ENCODE measurements at places on chromosomes 7 and 10.
A peak's percentile ranks its signal among the peaks of the same experiment; 100 is the strongest.

DNA sequence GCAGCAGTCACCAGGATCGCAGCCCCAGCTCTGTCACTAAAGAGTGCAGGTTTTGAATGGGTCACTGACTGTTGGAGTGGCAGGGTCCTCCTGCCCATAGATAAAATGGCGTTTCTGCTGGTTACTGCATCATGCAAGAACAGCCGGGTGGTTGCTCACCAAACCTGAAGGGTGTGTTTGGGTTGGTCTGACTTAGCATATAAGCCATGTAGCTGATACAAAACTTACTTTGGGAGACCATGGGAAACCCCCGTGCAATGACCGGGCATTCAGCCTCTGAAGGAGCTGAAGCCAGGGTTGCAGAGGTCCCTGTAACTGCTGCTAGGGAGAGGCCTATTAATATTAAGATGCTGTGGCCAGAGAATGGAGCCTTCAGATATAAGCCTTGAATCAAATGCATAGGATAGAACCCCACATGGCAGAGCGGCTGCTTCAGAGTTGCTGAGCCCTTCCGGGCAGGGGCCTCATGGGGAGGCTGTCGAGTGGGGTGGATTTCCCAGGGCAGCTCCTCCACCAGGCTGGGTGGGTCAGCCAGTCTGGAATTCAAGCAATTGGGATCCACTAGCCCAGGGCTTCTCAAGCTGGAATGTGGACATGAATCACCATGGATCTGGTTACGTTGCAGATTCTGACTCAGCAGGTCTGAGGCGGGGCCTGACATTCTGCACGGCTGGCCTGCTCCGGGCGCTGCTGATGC is 70.9 kb upstream of the CTBP2 start:
- no peak for DNase-seq

GRCh38 chr7:130226333-130226732 is 18.7 kb downstream of the SSMEM1 start:
- DNase-seq = no peak

DNA sequence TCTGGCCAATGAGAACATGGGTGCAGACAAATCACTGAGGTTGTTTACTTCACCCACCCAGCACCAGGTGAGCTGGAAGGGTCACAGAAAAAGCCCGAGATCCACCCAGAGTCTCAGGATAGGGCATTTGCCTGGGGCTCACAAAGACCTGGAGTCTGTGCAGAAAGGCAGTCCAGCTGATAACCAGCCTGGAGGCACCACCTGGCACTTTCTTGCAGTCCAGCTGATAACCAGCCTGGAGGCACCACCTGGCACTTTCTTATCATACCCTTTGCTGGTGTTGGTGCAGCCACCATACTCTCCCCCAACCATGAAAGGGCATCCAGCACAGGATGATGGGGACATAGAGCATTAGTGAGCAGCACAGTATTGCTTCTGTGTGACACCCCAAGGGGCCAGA is 104.1 kb downstream of the PPP1R3C start:
- DNase-seq = no peak

DNA sequence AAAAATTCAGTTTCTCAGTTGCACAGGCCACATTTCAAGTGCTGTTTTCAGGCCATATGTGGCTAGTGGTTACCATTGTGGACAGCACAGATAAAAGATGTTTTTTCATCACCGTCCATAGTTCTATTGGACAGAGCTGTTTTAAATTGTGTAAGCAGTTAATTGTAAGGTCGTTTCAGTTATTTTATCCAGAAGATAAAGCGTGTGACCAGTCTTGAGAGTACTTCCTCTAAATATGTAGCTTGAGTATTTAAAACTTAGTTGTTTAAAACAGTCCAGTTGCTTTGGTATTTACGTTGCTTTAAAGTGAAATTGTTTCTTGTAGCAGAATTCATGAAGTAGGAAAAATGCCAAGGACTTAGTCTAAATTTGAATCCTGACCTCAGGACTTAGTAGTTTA is 66.9 kb downstream of the ZNRF2 start:
- DNase-seq = no peak

- no peak for DNase-seq
Measured at GRCh38 chr10:125093199-125093973, 67.0 kb downstream of the CTBP2 start.

DNA sequence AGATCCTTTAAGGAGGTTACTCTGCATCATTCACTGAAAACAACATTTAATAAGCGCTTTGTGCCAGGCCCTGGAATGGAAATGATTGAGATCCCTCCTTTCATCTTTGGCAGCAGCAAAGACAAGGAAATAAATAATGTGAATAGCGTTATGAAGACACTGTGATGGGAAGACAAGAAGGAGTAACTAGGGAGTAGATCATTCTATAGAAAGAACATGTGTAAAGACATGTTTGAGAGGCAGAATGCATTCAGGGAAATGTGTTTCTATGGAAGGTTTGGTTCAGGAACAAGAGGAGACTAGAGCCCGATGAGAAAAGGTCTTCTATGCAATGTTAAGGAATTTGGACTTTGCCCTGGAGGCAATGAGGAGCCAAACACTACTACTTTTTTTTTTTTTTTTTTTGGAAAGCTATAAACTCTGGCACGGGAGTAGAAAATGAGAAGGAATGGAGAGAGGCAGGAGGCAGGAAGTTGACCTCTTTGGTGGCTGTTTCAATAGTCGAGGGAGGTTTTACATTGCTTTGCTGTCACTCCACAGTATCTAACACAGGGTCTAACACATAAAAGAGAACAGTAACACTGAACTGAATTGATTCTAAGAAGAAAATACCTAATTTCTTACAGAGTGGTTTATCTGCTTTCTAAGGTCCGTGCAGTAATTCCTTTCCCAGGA is 44.9 kb downstream of the SMURF1 start:
- no peak for DNase-seq

DNA sequence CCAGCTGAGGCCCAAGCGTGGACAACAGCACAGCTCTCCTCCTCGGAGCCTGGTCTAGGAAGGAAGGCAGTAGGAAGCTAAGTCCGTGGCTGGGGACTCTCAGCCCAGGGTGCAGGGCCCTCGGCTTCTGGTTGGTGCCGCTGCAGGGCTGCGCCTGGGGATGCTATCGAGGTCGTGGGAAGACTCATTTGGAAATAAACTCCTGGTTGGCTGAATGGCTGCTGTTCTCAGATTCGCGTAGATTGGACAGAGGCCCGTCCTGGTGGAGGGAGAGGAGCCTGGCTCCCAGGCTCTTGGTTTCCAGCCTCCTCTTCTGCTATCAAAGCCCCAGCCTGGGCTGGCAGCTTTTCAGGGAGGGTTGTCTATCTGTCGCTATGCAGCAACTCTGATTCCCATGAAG is 152.6 kb upstream of the FZD8 start:
- DNase-seq = no peak

GRCh38 chr7:76515999-76516443 is 5.7 kb downstream of the UPK3B start:
- no peak for DNase-seq

GRCh38 chr10:71697938-71698709 is 21.5 kb downstream of the C10orf105 start:
- DNase-seq = no peak

GRCh38 chr10:91788527-91788926 is 9.7 kb upstream of the TNKS2 start:
- DNase-seq = no peak

GRCh38 chr7:41744161-41744560 is 41.3 kb upstream of the INHBA start:
- DNase-seq = no peak

- DNase-seq = peak; percentile 13
Measured at GRCh38 chr10:134247-135131, 766 bp upstream of the ZMYND11 start.

- DNase-seq = no peak
Measured at GRCh38 chr10:19532411-19532810, 283.8 kb upstream of the PLXDC2 start.

- no peak for DNase-seq
Measured at GRCh38 chr7:140526214-140526613, 46.9 kb upstream of the MKRN1 start.
